ENCODE measurements at places on chromosomes 12 and 14. TPM values are rescaled to one million over a fixed set of nuclear protein-coding genes. Genes with fewer than 3 reads are reported as not detected.

DNA sequence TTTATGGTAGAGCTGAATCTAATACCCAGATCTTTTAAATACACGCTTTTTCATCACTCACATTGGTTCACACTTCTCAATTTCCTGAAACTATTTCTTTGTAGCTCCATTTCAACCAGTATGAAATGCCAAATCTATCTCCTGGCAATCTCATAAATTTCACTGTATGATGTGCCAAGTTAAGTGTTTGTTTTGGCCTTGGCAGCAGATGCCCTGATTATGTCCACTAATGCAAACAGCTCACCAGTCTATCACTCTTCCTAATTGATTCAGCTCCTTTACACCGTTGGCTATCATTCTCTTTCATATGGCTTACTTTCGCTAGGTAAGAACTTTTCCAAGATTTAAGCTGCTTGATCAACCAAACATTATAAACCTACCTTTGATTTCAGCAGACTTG is 58.6 kb downstream of the ZFC3H1 start:
- DNase-seq: no peak

DNA sequence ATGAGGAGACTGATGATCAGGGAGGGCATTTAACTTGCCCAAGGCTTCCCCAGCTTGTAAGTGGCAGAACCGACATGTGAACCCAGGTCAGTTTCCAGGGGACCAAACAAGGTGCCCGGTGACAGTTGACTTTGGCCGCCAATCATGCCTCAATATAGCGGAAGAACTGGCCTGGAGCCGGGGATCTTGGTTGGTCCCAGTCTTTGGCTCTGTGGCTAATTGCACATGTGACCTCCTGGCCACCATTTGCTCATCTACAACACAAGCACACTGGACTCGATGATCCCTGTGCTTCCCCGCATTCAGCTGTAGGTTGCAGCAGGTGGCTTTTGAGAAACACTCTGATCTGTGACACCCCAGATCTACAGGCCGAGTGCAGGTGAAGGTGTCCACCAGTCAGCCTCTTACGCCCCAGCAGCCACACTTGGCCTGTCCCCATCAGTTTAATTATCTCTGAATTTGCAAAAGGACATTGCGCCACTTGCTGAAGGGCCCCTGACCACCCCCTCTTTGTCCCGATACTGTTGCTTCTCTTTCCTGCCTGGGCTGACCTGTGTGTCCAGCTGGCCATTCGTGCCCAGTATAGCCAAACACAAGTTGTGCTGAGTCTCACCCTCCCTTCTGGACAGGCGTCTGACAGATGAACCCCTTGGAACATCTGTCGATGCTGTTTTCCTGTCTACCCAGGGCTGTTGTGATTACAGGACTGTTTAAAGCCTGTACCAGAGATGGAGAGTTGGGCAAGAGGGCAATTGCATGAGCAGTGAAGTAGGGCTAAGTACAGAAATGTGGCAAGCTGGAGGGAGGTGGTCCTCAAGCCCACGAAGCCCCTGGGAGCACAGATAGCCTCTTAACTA is 14.1 kb downstream of the ACACB start:
- no peak for DNase-seq

GRCh38 chr14:92417759-92418158 is 94.8 kb downstream of the SLC24A4 start:
- no peak for DNase-seq

DNA sequence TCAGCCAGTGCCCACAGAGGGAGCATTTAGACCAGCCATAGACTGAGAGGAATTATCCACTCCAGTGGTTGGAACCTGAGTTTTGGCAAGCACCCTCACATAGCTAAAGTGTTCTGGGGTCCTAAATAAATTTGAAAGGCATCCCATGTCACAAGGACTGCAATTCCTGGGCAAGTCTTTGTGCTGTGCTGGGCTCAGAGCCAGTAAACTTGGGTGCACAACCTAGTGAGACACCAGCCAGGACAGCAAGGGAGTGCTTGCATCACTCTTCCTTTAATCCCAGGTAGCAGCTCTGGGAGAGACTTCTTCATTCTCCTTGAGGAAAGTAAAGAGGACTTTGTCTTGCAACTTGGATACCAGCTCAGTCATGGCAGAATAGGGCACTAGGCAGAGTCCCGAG is 142.0 kb upstream of the FSCB start:
- no peak for DNase-seq

- DNase-seq: no peak
Observed at GRCh38 chr12:64494998-64495729, 43.2 kb downstream of the TBK1 start.

DNA sequence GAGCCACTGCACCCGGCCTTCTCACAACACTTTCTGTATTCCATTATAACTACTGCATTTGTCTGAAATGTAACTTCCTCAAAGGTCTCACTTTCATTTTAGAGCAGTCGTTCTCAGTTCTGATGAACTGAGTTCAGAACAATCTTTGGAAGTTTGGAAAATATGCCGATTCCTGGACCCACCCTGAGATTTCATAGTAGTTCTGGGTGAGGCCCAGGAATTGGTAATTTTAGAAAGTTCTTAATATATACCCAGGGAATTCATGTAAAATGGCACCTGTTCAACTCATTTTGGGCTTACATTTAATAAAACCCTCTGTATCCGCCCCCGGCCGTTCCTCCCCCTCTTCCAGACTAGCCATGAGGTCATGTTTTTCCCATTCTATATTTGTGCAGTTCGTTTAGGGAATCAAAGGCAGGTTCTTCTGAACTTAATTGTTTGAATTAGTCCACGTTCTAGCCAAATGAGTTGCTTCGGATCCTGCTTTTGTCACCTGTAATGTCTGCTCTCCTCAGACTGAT is 5.9 kb downstream of the GSG1 start:
- DNase-seq: no peak

DNA sequence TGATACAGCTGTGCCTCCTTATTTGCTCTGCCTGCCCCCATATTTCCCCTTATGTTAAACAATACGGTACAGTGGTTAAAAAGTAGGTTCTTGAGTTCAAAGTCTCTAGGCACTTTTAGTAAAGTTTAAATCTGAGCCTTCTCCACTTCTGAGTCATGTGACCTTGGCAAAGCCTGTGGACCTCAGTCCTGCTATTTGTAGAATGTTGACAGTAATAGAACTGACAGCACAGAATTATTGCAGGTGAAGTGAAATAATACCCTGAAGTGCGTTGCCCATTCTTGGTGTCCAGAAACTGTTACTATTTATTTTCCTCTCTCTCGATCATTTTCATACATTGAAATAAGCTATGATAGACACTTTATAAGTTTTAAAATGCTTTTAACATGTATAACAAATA is 499.7 kb downstream of the EGLN3 start:
- no peak for DNase-seq

- DNase-seq: no peak
Observed at GRCh38 chr12:120085920-120086645, 30.5 kb downstream of the RAB35 start.

DNA sequence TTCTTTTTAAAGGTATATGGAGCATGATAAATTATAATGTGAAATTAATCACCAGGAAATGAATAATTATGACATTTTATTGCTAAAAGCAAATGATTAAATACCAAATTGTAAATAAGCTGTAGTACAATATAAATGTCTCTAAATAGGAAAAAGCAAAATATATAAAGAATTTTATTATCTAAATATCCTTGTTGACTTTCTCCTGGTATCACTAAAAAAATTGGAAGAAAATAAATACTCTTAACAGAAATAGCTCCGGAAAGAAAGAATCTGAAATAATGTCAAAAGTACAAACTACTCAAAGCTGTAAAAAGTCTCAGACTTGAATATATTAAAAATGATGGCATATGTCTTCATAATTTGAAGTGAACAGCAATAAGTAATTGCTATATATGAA is at the start of gene OR11H7:
Gene OR11H7, plus strand, starts transcription at position 301 of the 400 bp plus-strand sequence.
- no peak for DNase-seq

GRCh38 chr14:22188318-22188717 is 400.7 kb downstream of the DAD1 start:
- no peak for DNase-seq

- no peak for DNase-seq
Observed at GRCh38 chr12:93587611-93588010, 15.1 kb downstream of the SOCS2 start.

DNA sequence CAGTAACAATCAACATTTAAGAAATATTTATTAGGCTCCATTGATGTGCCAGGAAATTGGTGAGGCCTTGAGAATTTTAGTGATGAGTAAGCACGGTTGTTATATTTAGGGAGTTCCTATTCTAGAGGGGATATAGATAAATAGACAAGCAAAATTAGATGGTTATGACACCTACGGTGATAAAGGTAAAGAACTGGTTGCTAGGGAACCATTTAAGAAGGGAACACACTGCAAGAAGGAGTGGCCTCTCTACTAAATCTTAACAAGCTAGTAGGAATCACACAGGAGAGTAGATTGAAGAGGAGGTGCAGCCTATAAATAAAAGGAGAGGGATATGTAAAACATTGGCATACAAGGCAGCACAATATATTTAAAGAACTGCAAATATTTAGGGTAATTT is 155.2 kb downstream of the LRIG3 start:
- DNase-seq: no peak

DNA sequence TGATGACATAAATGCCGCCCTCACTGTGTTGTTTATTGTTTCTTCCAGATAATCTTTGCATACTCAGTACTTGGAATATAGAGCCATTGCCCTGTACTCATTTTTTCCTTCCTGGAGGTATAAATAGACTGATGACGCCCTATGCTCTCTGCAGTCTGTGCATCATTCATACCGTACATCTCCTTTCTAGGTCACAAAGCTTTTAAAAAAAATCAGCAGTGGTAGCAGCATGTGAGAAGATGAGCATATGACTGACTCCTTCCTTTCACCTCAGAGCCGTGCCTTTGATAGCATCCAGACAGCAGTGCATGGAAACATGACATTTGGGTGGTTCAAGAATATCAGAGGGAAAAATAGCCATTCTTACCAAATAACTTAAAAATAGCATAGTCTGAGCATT is 77.3 kb downstream of the PDE3A start:
- no peak for DNase-seq

- DNase-seq: no peak
Observed at GRCh38 chr12:27505761-27506160, 18.2 kb upstream of the PPFIBP1 start.

- DNase-seq: no peak
Observed at GRCh38 chr12:84816916-84817695, 95.5 kb downstream of the SLC6A15 start.

DNA sequence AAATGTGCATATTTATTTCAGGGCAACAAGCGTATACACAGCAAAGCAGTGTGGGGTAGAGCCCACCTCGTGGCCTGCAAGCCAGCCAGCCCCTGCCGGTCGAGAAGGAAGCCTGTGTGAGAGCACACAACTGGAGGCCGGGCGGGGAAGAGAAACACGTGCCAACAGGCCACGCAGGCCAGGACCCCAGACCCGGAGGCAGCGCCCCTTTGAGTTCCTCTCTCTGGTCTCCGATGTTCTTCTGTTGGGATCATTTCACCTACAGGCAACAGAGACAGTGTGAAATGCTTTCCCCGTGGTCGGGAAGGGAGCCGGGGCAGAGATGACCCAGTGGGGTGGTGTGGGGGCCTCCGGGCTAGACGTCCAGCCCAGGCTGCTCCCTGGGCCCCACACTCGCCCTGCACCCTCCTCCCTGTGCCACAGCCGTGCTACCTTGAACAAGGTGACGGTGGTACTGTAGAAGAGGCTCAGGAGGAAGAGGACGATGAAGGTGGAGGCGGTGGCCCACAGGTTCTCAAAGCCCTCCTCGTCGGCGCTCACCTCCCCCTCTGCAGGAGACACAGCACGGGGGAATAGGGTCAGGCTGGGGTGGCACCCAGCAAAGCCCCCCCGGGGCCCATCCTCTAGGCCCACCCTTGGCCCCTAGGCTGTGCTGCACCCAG is 325.5 kb downstream of the TMEM121 start:
- DNase-seq: no peak

Gene TOGARAM1
- 13.7 TPM for total RNA-seq

Gene DPPA3
- not detected for total RNA-seq

Gene IRAK4
- total RNA-seq: 12.0 TPM

Gene SLC25A21
- total RNA-seq: 0.30 TPM

Gene CD163L1
- total RNA-seq: 7.4 TPM

Gene TAS2R10
- total RNA-seq: not detected

Gene VRTN
- not detected for total RNA-seq

Gene CRACR2A
- 0.13 TPM for total RNA-seq

Gene KRT79
- not detected for total RNA-seq

Gene CABP1
- 0.52 TPM for total RNA-seq

Gene TBC1D30
- total RNA-seq: 0.16 TPM

Gene GLTP
- 78.2 TPM for total RNA-seq

Measured in HFFc6 (cell line).